ENCODE measurements at places on chromosomes 5 and 9. TPM values are rescaled to one million over a fixed set of nuclear protein-coding genes. Genes with fewer than 3 reads are reported as not detected.

- DNase-seq, result no peak
Observed at GRCh38 chr9:20524776-20525175, 97.5 kb downstream of the MLLT3 start.

- no peak for DNase-seq
Observed at GRCh38 chr9:137390553-137391410, 32.2 kb downstream of the EXD3 start.

DNA sequence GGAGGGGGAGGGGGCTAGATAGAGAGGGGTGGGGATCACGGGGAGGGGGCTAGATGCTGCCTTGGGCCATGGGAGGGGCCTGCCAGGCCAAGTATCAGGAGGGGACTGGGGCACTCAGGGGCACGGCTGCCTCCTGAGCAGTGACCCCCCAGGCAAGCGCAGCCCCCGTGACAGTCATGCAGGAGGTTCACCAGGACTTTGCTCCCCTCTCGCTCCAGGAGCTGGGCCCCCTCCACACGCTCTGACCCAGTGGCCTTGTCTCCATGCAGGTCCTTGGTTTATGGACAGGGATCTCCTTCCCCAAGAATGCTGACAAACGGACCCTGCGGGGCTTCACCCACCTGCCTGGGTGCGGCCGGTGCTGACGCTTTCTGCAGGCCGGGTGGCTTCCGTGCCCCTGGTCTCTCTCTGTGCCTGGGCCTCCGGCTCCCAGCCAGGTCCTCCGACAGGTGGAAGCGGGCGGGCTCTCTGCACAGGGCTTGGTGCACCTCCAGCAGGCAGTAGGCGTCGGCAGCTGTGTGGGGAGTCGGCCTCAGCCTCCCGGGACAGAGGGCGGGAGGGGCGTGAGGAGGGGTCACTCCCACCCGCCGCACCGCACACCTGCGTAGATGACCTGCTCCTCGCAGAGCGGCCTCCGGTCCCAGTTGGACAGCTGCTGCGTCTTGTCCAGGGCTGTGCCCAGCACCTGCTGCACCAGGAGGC is 46.8 kb upstream of the NRARP start:
- DNase-seq, result no peak

DNA sequence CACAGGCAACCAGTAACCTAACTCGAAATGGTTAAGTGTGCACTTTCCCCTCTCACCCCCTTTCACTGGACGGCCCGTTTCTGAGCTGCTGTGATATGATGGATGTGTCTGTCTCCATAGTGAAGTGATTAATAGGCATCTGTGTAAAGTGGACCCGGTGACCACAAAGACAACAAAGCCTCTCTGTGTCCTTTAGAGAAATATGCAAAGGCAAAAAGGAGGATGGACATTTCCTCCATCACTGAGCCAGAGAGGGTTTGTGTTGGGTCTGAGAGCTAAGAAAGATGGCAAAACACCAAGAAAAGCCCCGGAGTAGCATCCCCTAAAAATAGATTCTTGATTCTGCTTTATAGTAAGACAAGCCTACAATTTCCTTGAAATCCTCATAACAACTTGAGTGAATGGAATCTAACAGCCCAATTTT is 120.6 kb downstream of the SEMA6A start:
- no peak for DNase-seq

The SLC6A7 gene
- not detected for total RNA-seq

The KIF20A gene
- 70.9 TPM for total RNA-seq

GRCh38 chr5:67287510-67288268 is 91.1 kb upstream of the CD180 start:
- DNase-seq, result no peak

The GABRA6 gene
- not detected for total RNA-seq

The IL9 gene
- not detected for total RNA-seq

GRCh38 chr9:128006332-128006996 is 25.7 kb upstream of the EEIG1 start:
- no peak for DNase-seq

The GMCL2 gene
- total RNA-seq, result not detected

The SLC6A3 gene
- not detected for total RNA-seq

DNA sequence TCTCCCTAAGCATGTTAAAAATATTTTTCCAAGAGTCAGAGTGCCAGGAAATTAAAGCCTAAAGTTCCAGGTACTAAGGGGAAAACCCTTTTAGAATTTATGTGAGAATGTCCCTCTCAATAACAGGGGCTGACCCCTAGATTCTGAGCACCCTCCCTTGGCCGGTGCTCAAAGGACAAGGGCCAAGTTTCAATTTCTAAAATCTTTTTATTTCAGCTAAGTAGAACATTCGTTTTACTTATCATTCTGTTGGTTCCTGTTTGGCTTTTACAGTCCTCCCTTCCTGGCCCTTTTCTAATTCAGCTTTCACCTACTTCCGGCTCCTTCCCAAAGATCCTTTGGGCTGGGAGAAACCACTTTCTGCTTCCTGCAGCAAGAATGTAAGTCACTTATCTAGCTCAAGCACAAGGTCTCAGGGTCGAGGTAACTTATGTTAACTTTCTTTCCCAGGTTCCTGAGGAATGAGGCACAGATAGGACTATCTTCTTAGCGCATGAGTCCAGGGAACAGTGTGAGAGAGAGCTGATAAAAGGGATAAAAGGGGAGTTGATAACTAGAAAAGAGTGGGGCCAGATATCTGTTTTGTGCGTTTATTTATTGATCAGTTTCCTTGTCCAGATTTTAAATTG is 34.6 kb upstream of the F2RL2 start:
- DNase-seq, result no peak

The ADAMTS16 gene
- not detected for total RNA-seq

- no peak for DNase-seq
Observed at GRCh38 chr5:81023261-81023970, 63.3 kb downstream of the RASGRF2 start.

The ST8SIA4 gene
- 35.5 TPM for total RNA-seq

DNA sequence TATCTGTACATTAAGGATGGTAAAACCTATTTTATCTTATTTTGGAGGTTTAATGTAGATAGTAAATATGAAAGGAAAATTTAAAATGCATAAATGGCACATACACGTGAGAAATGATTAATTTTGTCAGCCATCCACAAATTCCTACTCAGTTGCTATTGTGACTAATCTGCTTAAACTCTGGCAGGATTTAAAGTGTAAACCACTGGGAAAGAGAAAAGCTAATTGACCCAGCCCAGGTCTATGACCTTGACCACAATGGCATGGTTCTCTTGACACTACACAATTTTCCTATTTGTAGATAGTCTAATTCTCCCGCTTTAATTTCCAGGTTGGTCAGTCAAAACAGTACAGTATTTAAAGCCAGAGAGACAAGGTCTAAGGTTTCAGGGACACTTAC is 459.0 kb upstream of the KLF4 start:
- DNase-seq, result no peak

GRCh38 chr9:74025402-74025925 is 471.7 kb upstream of the RORB start:
- DNase-seq, result no peak

DNA sequence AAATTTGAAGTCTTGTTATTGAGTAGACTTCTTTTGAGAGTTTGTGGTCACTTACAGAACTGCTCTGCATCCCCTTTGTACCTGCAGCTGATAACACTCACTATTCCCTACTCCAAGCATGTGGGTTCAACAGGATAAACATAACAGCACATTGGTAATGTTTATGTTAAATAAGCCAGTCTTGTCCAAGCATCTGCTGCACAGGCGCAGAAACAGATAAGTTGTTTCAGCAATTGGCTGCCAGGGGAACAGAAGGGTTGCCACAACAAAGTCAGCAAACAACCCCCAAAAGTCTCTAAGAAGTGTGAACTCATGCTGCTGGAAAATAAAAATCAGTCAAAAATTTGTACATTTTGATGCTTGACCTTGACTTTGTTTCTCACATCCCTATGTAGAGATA is 174.6 kb downstream of the GDNF start:
- no peak for DNase-seq

DNA sequence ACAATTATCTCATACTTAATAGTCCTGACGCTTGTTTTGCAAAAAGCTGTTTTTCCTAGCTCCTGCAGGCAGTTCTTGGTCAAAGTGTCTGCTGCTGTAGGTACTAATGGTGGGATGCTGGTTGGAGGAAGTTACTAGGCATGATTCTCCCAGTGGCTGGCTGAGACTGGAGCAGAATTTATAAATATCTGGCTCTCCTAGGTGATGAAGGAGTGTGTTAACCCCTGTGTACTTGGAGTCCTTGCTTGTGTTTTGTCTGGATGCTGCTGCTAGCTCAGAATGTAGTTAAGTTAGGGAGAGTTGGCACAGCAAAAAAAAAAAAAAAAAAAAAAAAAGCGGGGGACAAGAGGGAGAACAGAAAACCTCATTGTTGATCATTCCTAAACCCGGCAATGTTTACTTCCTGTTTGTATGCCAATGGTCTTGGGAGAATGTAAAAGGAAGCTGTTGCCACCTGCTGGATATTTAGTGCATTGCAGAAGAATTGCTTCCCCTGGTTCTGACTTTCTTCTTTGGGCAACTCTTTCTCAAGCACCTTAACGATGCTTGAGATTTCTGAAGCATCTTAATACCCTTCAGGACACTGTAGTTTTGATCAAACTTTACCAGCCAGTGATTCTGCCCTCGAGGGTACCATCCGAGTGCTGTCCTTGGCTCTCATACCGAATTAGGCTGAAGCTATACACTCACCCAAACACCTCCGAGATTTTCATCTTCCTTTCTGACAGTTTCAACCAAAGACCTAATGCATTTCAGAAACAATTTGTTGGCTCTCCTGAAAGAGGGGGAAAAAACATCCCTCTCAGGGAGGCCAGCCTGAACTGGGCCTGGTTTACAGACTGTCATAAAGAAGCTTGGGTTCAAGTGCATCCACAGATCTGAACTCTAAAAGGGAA is 71.7 kb upstream of the WWC1 start:
- DNase-seq, result peak; percentile 67

- no peak for DNase-seq
Observed at GRCh38 chr5:68464424-68464823, 248.9 kb downstream of the PIK3R1 start.

The C9orf50 gene
- total RNA-seq, result not detected

The HACD4 gene
- total RNA-seq, result 17.1 TPM

DNA sequence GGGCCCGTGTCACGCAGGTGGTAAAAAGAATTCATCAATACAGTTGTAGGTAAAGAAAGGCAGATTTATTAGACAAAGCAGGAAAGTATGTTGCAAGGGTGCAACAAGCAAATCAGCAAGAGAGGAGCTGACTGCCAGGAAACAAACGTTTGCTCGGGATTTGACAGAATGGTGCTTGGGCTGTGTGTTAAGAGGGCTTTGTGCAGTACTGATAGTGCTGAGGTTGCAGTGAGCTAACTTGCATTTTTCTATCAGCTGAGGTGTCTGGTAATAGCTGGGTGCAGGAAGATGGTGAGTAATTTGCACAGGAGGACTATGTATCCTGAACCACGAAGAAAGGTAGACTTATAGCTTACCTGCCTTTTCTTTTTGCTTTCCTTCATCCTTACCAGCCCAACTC is 3.9 kb upstream of the RARS1 start:
- DNase-seq, result no peak

- DNase-seq, result no peak
Observed at GRCh38 chr5:168672016-168672415, 92.8 kb upstream of the PANK3 start.

DNA sequence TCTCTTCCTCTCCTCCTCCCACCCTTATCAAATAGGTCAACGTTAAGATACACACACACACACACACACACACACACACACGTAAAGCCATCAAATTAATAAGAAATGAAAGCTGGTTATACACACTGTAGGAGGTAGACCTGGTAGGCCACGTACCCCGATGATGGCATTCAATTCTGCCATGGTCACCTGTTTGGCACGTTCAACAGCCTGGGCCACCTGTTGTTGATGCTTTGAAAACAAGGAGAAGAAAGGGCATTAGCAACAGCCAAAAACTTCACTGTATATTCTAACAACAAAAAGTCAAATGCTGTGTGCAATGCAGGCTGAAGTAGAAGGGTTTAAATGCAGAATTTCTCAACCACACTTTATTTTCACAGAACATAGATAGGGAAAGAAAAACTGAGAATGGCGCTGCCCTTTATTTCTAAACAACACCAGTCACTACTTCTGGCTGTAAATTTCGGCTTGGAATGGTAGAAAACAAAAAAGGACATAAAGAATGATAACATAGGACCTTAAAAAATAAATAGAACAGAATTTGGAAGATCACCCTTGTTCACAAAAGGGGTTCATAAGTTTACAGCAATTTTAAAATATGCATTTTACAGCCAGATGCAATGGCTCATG is 37.2 kb downstream of the TLE1 start:
- no peak for DNase-seq

GRCh38 chr9:33223696-33224095 is 16.3 kb upstream of the SPINK4 start:
- DNase-seq, result no peak

DNA sequence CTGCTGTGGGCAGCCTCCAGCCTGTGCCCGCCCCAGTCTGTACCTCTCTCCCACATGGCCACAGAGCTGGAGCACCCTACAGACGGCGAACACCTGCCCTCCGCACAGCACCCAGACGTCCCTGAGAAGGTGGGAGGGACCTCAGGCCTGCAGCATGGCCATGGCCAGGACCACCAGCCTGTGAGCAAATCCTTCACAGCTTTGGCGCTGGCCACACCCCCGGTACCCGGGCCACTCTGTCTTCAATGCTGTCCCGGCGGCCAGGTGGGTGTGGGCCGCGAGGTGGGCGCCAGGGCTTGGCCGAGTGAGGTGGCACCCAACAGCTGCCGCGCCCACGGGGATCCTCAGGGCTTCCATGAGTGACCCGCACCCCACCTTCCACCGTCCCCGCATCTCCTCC is 18.7 kb downstream of the NOTCH1 start:
- no peak for DNase-seq

DNA sequence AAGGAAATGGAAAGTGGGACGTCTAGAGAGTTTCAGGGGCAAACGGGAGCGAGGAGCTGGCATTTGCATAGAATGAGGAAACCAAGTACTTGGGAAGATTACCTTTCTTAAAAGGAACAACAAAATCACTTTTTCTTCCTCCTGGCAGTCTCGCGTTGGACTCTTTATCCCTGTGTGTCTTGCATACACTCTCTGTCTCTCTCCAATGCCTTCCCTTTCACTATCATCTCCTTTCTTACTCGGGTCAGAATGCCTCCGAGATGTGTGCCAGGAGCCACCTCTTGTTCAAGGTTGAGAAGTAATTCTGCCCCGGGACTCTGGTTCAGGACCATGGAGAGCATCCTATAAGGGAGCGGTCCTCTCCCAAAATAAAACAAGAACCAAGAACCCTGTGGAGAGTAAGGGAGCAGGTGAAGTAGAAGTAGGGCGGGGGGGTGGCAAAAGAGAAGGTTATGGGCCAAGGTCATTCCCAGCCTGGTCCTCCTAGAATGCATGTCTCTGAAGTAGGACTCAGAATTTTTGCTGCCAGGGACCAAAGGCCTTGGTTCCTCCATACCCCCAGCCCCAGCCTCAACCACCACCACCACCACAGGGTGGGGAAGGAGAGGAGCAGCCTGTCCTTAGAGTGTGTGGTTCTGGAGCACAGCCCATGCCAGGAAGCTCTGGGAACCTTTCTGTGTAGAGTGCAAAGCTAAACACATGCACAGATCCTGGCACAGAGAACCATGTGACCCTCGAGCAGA is 72.1 kb upstream of the ARAP3 start:
- DNase-seq, result peak; percentile 52

Measured in activated CD4-positive, alpha-beta T cell treated with anti-CD3 and anti-CD28 coated beads, Interleukin-2, amount 10 ng/mL, durations not matched to agents 7 days and 5 days (primary cell).